CD4-positive, alpha-beta T cell (primary cell): ENCODE measurements at places on chromosomes 1 and 21.

DNA sequence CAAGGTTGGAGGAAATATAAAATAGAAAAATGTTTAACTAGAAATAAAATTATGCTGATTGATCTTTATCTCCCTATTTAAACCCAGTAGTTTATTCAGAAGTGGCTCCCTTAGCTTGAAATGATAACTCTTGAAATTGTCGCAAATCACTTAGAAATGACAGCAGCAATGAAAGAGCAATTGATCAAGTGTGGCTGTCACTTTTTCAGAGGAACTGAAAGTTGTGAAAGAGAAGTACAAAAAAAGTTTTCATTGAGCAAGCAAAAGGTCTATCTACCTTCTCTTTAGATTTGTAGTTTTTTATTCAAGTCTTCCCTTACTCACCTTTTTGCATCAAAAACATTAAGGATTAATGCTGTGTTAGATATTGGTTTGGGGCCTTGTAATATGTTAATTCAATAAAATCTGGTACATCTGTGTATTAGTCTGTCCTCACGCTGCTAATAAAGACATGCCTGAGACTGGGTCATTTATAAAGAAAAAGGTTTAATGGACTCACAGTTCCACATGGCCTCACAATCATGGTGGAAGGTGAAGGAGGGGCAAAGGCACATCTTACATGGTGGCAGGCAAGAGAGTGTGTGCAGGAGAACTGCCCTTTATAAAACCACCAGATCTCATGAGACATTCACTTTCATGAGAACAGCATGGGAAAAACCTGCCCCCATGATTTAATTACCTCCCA, 48.3 kb downstream of the LRRC8C start:
- H3K27me3 ChIP-seq: no peaks in the 10 kb centered on the region
- peaks cover 13% of the 10 kb centered on the region for H3K36me3 ChIP-seq
- H3K4me1 ChIP-seq: peaks cover 7% of the 10 kb centered on the region
- no peak for DNase-seq

GRCh38 chr1:50476800-50477199, 53.6 kb upstream of the DMRTA2 start:
- no peak for DNase-seq
- H3K27me3 ChIP-seq: no peaks in the 10 kb centered on the region
- no peak overlapping the region for H3K27ac ChIP-seq
- no peak overlapping the region for H3K4me3 ChIP-seq
- no peaks in the 10 kb centered on the region for H3K4me1 ChIP-seq

GRCh38 chr21:45739218-45740087, 95.9 kb downstream of the PCBP3 start:
- no peak overlapping the region for H3K4me3 ChIP-seq
- H3K4me1 ChIP-seq: peaks cover 4% of the 10 kb centered on the region
- H3K27ac ChIP-seq: no peak overlapping the region
- no peak for DNase-seq
- H3K27me3 ChIP-seq: no peaks in the 10 kb centered on the region

- H3K27ac ChIP-seq: no peak overlapping the region
- peaks cover 11% of the 10 kb centered on the region for H3K27me3 ChIP-seq
- DNase-seq: no peak
- no peaks in the 10 kb centered on the region for H3K4me1 ChIP-seq
- H3K36me3 ChIP-seq: no peaks in the 10 kb centered on the region
Observed at GRCh38 chr1:176552217-176552991, 89.4 kb downstream of the PAPPA2 start.

GRCh38 chr1:210072129-210072528, 134.1 kb downstream of the SYT14 start:
- DNase-seq: no peak
- H3K27ac ChIP-seq: no peak overlapping the region
- H3K36me3 ChIP-seq: no peaks in the 10 kb centered on the region
- no peaks in the 10 kb centered on the region for H3K4me1 ChIP-seq
- H3K27me3 ChIP-seq: no peaks in the 10 kb centered on the region
- no peak overlapping the region for H3K4me3 ChIP-seq

DNA sequence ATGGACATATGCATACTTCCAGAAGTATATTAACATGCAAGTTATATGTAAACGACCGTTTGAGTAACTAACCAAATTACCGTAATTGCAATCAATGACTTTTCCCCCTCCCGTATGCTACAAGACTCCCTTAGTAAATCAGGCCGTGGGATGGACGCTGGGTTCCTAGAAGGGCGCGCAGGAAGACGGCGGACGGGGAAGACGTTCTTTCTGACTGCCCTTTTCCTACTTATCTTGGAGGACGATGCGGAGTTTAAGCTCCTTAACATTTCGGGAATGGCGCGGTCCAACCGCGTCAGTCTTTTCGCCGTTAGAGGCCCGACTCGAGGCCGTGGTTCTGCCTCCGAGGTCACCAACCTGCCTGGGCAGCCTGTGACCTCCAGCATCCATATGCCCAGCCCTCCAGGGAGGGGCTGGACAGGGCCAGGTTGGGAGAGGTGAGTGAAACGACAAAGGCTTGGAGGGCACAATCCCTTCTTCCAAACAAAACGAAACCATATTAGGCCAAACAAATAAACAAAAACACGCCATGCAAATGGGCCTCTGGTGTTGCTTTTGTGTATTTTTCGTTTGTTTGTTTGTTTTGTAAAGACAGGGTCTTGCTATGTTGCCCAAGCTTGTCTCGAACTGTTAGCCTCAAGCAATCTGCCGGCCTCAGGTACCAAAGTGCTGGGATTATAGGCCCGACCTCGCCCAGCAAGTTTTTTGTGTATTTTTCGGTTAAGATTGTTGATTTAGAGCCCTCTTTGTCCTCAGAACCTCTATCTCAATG, 873 bp upstream of the PI4KB start:
- H3K36me3 ChIP-seq: peaks cover 22% of the 10 kb centered on the region
- DNase-seq: no peak
- peaks cover 34% of the 10 kb centered on the region for H3K4me1 ChIP-seq
- peak overlapping the region; percentile 75 for H3K4me3 ChIP-seq

- H3K27me3 ChIP-seq: peaks cover 4% of the 10 kb centered on the region
- H3K36me3 ChIP-seq: no peaks in the 10 kb centered on the region
- H3K4me1 ChIP-seq: peaks cover 2% of the 10 kb centered on the region
- H3K27ac ChIP-seq: no peak overlapping the region
- DNase-seq: no peak
Observed at GRCh38 chr1:31476891-31477846, 64.2 kb downstream of the SERINC2 start.

GRCh38 chr1:162717548-162718184, 72.8 kb upstream of the HSD17B7 start:
- DNase-seq: no peak
- H3K4me1 ChIP-seq: no peaks in the 10 kb centered on the region
- no peak overlapping the region for H3K27ac ChIP-seq
- no peak overlapping the region for H3K4me3 ChIP-seq
- H3K36me3 ChIP-seq: no peaks in the 10 kb centered on the region

- H3K36me3 ChIP-seq: no peaks in the 10 kb centered on the region
- no peak for DNase-seq
- H3K27me3 ChIP-seq: peaks cover 2% of the 10 kb centered on the region
- no peak overlapping the region for H3K27ac ChIP-seq
- H3K4me1 ChIP-seq: no peaks in the 10 kb centered on the region
- no peak overlapping the region for H3K4me3 ChIP-seq
Observed at GRCh38 chr1:3355894-3356826, 98.3 kb upstream of the ARHGEF16 start.

DNA sequence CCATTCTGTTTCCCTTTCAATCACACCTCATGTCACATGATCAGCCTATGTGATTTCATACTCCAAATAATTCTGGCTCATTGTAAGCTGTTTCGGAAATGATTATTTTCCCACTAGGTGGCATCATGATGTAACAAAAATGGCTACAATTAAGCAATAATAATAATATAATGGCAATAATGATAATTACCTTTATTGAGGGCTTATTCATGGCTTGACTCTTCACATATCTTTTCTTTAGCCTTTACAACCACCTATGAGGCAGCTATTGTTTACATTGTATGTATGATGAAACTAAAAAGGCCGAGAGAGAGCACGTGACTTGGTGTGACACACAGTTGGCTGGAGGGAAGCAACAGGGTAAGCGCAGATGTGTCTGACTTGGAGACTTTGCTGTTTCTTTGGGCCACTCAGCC, 12.5 kb upstream of the KPRP start:
- no peak for DNase-seq
- no peaks in the 10 kb centered on the region for H3K36me3 ChIP-seq
- no peak overlapping the region for H3K4me3 ChIP-seq
- peaks cover 6% of the 10 kb centered on the region for H3K27me3 ChIP-seq
- no peaks in the 10 kb centered on the region for H3K4me1 ChIP-seq
- H3K27ac ChIP-seq: no peak overlapping the region

DNA sequence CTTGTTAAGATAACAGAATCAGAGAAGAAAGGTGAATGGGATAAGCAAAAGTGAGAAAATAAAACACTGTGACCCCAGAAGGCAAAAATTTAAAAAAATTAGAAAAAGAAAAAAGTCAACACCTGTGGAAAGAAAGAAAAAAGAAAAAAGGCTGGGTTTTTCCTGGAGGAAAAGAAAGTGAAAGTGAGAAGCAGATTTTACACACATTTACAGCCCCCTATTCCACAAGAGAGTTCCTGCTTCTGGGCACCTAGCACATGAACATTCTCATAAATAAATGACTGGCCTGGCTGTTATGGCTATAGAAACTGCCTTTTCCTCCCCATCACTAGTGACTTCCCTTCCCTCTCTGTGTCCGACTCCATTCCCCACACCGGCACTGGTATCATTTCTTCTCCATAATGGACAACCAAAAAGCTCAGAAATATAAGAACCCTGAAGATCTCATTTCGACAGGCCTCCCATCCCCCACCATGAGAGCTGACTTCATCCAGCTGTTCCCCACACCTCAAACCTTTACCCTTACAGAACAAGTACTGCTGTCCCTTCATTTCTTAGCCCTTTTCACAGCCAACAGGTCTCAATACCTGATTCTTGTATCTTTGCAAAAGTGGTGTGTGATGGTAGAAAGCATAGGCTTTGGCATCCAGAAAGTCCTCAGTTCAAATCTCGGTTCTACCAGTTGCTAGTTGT, 12.6 kb downstream of the MTF1 start:
- peaks cover 18% of the 10 kb centered on the region for H3K4me1 ChIP-seq
- no peak overlapping the region for H3K4me3 ChIP-seq
- H3K36me3 ChIP-seq: peaks cover 24% of the 10 kb centered on the region
